IMR-90 (cell line): ENCODE measurements at places on chromosomes 3 and 15. TPM values are rescaled to one million over a fixed set of nuclear protein-coding genes. Genes with fewer than 3 reads are reported as not detected.
A peak's percentile ranks its signal among the peaks of the same experiment; 100 is the strongest.

GRCh38 chr3:32840086-32840841 is 22.5 kb downstream of the TRIM71 start:
- DNase-seq: no peak

Gene SPINK8
- total RNA-seq: not detected in 2 replicates

GRCh38 chr15:29003191-29003839 is 117.5 kb downstream of the APBA2 start:
- DNase-seq: peak; percentile 16

DNA sequence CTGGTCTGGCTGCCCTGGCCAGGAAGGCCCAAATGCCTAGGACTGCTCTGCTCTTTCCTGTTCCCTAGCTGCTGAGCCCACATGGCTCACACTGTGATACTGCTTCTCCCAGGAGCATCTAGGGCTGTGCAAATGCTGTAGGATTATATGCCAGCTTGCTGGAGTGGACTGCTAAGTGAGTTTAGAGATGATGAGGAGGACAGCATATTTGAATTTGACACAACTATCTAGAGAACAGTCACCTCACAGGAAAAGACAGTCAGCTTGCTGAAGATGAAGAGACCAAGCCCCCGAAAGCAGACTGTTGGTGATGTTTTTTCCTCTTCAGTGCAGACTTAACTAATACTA is 39.2 kb downstream of the CLEC3B start:
- DNase-seq: no peak

Gene SAMMSON
- total RNA-seq: not detected in 2 replicates

GRCh38 chr3:122931636-122932035 is 95.9 kb downstream of the SEMA5B start:
- DNase-seq: no peak
